Activated T-helper 9 cell treated with anti-CD3 and anti-CD28 coated beads, Interleukin-2, amount 50 U/mL, for 16 hours (primary cell): ENCODE measurements at places on chromosomes 12 and 14.

DNA sequence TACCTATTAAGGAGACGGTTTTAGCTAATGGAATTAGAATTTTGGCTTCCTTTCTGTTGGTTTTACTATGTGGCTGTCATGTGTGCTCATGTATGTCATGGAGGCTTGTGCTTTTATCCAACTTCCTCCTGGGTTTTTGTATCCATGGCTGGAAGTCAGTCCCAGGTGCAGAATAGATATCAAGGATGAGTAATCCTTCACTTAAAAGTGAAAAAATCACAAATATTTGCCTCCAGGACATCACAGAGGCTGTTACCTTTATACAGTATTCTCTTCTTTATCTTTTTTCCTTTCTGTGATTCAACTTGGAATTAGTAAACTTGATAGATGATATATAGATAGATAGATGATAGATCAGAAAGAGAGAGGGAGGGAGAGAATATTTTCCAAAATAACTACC, 706.8 kb downstream of the GALC start:
- no peak for DNase-seq

GRCh38 chr14:95183082-95183481, 25.8 kb upstream of the DICER1 start:
- no peak for DNase-seq

DNA sequence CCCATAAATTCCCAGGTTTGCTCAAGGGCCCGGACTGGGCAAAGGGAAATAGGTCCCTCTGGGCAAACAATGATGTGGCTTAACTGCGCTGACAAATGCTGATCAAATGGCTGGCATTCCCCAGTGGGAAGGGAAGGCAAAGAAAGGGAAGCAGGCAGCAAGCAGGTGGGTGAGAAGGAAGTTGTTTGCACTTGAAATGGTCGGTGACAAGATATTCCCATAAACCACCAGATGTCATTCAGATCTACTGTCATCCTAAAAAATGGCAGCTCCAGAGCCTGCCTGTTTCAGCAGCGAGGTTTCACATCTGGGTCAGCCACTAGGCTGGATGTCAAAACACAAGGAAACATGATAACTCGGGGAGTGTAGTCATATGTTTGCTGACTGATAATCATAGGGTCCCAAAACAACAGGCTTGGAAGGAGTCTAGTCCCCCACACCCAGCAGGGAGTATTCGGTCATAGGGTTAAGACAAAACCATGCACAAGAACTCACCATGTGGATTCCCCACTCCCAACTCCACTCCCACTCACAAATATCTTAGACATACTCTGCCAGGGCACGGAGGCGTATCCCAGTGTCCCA, 37.9 kb upstream of the MDM1 start:
- DNase-seq = no peak

DNA sequence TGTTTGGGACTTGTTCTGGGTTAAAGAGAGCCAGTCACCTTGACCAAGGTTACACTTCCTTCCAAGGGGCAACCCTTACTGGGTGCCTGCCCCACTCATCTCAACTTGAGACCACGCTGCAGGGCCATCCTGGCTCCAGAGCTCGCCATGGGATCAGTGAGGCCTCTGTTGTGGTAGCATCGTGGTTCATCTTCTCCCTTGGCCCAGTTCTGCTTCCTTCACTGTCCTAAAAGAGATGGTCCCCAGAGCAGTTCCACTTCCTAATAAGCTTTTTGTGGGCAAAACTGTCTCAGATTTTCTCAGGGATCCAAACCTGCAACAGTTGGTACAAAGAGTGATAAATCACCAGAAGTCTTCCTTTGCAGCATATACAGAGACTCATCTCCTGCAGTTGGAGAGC, 165.9 kb upstream of the TMEM260 start:
- no peak for DNase-seq
